ENCODE measurements at places on chromosomes 12 and 14. TPM values are rescaled to one million over a fixed set of nuclear protein-coding genes. Genes with fewer than 3 reads are reported as not detected.

DNA sequence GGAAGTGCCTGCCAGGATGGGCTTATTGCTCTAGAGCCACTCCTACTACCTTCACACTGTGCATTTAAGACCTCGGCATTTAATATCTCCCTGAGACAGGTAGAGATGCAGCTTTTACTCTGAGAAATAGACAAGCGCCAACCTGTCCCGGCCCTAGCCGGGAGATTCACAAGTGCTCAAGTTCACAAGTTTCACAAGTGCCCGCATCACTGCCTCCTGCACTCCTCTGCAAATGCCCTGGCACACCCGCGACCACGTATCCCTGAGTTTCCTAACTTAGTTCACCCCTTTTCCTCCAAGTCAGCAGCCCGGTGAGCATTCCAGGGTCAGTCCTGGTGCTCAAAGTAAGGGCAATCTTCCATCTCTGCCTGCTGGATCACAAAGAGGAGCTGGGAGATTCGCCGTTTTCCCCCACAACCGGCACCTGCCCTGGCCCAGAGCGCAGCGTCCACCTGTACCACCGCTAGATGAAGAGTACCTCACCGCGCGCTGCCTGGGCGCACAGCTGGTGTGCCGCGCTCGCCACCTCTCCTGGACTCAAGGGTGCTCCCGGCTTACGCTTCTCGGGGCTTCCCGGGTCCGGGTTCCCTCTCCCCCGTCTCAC lies 5.0 kb upstream of the SLC38A4 start:
- no peaks in the 10 kb centered on the region for H3K36me3 ChIP-seq
- H3K4me1 ChIP-seq, result peaks cover 7% of the 10 kb centered on the region
- no peak overlapping the region for H3K27ac ChIP-seq
- H3K27me3 ChIP-seq, result peaks cover 71% of the 10 kb centered on the region

- peaks cover 56% of the 10 kb centered on the region for H3K4me1 ChIP-seq
- DNase-seq, result no peak
- peaks cover 47% of the 10 kb centered on the region for H3K36me3 ChIP-seq
Measured at GRCh38 chr12:46400406-46400805, 27.8 kb upstream of the SLC38A2 start.

DNA sequence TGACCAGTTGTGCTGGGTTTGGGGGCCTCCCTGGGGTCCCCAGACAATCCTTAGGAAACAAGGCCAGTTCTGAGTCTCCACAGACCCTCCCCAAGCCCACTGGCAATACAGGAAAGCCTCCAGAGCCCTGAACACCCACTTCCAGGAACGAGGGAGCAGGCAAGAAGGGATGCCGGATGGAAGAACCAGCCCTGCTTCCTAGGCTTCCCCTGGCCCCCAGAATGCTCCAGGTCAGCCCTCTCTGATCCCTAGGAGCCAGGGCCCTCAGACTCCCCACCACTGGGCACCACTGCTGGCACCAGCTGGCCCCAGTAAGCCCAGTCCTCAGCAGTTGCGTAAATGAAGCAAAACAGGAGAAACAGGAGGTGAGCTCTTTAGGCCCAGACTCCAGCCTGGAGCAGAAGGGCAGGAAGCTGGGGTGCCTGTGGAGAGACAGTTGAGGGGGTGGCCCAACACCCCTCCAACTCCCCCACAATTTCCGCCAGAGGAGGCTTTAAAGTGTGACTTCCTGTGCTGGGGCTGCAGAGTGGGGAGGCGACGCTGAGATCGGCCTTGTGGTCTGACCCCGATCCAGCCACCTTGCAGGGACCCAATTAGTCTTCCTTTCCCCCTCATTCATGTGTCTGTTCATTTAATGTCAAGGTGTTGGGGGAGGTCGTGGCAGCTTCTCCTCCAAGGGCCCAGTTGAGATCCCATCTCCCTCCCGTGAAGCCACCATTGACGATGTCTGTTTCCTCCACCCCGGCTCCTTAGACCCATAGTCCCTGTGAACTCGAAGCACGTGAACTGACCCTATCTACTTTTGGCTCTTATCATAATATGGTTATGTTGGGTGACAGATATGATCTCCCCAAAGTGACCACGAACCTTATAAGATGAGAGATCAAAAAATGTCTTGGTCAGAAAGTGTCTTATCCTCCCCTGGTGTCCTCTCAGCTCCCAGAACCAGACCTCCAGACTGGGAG lies 4.7 kb downstream of the TNFRSF1A start:
- H3K36me3 ChIP-seq, result peaks cover 36% of the 10 kb centered on the region
- H3K27me3 ChIP-seq, result no peaks in the 10 kb centered on the region
- no peak overlapping the region for H3K27ac ChIP-seq
- peak; percentile 48 for DNase-seq

DNA sequence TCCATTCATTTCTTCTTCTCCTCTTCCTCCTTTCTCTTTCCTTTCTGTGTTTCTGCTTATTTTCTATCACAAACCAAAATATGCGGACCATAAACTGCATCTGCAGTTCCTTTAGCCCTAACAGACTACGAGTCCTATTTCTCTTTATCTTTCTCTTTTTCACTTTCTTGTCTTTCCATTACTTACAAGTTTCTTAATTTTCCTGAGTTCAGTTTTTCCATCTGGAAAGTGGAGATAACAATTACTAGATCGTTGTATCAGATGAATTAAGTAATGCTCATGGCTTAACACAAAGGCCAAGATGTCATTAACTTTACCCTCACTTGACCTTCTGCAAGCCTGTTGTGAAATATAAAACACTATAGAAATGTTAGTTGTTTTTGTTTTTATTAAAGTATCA lies 983 bp upstream of the COPS7A start:
- peaks cover 17% of the 10 kb centered on the region for H3K4me1 ChIP-seq
- H3K4me3 ChIP-seq, result no peak overlapping the region
- no peak for DNase-seq
- H3K36me3 ChIP-seq, result no peaks in the 10 kb centered on the region
- no peaks in the 10 kb centered on the region for H3K27me3 ChIP-seq

Gene FGF6
- not detected for total RNA-seq

DNA sequence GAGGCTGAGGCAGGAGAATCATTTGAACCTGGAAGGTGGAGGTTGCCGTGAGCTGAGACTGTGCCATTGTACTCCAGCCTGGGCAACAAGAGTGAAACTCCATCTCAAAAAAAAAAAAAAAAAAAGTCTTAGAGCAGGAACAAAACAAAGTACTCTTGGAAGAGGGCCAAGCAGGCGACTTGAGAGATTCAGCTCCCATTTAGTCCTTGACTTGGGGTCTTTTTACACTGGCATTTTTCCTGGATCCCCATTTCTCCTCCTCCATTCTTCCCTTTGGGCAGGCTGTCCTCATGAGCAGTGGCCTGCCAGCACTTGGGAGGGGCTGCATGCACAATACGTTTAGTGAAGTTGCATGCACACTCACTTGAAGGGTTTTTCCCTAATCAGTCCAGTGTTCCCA lies 72.9 kb downstream of the C14orf132 start:
- H3K4me3 ChIP-seq, result no peak overlapping the region
- H3K27me3 ChIP-seq, result no peaks in the 10 kb centered on the region
- no peak for DNase-seq
- H3K36me3 ChIP-seq, result no peaks in the 10 kb centered on the region

DNA sequence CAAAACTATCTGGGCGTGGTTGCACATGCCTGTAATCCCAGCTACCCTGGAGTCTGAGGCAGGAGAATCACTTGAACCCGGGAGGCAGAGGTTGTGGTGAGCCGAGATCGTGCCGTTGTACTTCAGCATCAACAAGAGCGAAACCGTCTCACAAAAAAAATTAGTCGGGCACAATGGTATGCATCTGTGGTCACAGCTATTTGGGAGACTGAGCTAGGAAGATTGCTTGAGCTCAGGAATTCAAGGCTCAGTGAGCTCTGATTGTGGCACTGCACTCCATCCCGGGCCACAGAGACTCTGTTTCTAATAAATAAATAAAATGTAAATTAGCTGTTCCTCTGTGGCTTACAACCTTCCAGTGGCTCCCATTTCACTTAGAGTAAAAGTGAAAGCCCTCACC lies 28.0 kb downstream of the RCOR1 start:
- H3K27ac ChIP-seq, result no peak overlapping the region
- no peaks in the 10 kb centered on the region for H3K27me3 ChIP-seq
- H3K36me3 ChIP-seq, result peaks cover 18% of the 10 kb centered on the region
- no peak for DNase-seq

DNA sequence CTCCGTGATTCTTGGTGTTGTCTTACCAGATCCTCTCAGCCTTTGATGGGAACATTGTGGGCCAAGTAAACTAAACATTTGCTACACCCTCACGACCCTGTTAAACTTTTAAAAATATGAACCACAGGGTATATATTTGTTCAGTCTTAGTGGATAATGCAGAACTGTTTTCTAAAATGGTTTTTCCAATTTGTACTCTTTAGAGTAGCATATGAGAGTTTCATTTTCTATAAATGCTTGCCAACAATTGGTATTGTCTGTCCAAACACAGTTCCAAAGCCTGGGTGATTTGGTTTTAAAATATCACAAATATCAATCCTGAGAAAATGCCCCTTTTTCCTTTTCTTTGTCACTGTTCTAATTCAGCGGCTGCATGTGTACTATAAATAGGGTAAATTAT lies 6.7 kb upstream of the IL22 start:
- peaks cover 29% of the 10 kb centered on the region for H3K4me1 ChIP-seq
- no peak overlapping the region for H3K4me3 ChIP-seq
- H3K27me3 ChIP-seq, result peaks cover 58% of the 10 kb centered on the region
- H3K27ac ChIP-seq, result no peak overlapping the region
- DNase-seq, result no peak

Gene SLCO1C1
- not detected for total RNA-seq

Gene LRRC10
- not detected for total RNA-seq

Gene RTL1
- not detected for total RNA-seq

Gene STAB2
- total RNA-seq, result not detected

DNA sequence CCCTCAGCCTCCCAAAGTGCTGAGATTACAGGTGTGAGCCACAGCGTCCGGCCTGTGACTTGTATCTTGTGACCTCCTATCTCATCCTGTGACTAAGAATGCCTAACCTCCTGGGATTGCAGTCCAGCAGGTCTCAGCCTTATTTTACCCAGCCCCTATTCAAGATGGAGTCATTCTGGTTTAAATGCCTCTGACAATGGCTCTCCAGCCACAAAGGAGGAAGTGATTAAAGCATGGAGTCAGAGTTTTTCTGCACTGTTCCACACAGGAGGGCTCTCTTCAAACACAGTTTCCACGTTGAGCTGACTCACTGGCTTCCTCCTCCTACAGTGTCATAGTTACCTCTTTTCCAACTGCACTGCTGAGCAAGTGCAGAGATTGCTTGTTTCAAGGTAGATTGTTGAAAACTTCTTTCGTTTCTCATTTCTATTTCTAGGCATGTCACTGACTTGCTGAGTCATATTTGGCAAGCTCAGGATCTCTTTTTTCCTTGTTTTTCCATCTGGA lies 383.8 kb downstream of the PCNX1 start:
- H3K4me3 ChIP-seq, result no peak overlapping the region
- peaks cover 4% of the 10 kb centered on the region for H3K27me3 ChIP-seq
- H3K36me3 ChIP-seq, result no peaks in the 10 kb centered on the region
- H3K27ac ChIP-seq, result peak overlapping the region; percentile 73
- H3K4me1 ChIP-seq, result peaks cover 17% of the 10 kb centered on the region

Gene SPRYD3
- total RNA-seq, result 36.2 TPM

Gene TROAP
- 59.3 TPM for total RNA-seq

DNA sequence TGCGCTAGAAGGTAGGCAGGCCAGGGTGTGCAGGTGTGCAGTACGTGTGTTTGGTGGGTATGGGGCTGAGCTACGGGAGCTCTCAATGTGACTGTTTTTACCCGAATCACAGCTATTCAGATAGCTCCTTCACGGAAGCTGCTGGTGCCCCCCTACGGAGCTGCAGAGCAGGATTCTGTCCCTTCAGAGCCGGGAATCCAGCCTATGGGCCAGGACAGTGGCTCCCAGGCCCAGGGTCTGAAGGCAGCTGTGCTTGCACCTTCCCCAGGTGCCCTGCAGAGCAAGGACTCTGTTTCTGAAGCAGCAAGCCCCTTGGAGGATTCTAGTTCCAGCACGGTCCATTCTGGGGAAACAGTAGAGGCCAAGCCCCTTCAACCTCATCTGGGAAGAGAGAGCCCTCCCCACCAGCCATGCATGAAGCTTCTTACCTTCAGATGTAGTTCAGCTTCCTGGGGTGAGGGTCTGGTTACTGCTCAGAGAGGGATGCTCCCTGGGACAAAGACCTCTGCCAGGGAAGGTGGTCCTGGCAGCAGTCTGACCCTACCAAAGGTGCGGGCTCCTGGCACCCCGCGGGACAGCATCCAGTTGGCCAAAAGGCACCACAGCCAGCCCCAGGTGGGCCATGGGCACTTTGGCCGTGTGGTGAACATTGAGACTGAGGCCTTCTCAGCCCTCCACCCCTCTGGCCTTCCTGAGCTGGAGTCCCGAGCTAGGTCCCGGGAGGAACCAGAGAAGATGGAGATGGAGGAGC lies 29.1 kb downstream of the PLEKHH1 start:
- no peaks in the 10 kb centered on the region for H3K36me3 ChIP-seq
- no peak overlapping the region for H3K27ac ChIP-seq
- DNase-seq, result no peak
- H3K4me3 ChIP-seq, result no peak overlapping the region

GRCh38 chr12:119373001-119373400 lies 38.5 kb downstream of the CCDC60 start:
- H3K36me3 ChIP-seq, result no peaks in the 10 kb centered on the region
- H3K27ac ChIP-seq, result no peak overlapping the region
- no peak for DNase-seq
- no peaks in the 10 kb centered on the region for H3K27me3 ChIP-seq

GRCh38 chr14:37145395-37145794 lies 27.0 kb downstream of the SLC25A21 start:
- no peak overlapping the region for H3K4me3 ChIP-seq
- no peaks in the 10 kb centered on the region for H3K27me3 ChIP-seq
- no peak overlapping the region for H3K27ac ChIP-seq
- no peaks in the 10 kb centered on the region for H3K36me3 ChIP-seq

Gene KRT6C
- not detected for total RNA-seq

DNA sequence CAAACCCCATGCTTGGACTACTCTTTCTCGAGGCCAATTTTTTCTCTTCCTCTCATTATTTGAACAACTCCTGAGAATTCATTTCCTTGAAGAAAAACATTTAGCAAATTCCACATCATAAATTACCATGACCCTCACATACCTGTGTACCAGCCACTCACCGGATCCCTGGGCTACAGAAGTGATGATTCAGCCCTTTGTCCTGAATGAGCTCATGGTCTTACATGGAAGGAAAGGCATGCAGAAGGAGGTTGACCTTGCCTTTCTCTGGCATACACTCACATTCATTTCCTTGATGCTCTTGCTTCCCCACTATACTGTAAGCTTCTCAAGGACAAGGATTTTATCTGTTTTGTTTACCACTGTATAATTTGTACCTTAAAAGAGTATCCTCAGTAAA lies 191.5 kb downstream of the SLC5A8 start:
- no peaks in the 10 kb centered on the region for H3K27me3 ChIP-seq
- H3K27ac ChIP-seq, result no peak overlapping the region

DNA sequence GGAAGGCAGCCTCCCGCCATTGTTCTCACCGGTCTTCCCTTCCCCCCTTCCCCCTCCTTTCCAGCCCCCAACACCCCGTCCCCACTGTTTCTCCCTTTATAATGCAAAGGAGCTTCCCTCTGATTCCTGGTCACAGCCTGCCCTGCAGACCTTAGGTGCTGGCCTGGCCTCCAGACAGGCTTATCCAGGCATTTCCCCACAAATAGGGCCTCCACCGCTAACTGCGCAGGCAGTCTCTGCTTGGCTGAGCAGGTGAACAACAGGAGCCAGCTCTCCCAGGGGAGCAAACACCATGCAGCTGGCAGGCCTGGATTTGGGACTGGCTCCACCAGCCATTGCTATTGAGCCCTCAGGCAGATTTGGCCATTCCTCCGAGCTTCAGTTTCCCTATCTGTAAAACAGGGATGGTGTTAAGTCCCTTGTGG lies 46.0 kb downstream of the SMIM41 start:
- no peaks in the 10 kb centered on the region for H3K36me3 ChIP-seq
- DNase-seq, result no peak
- H3K4me3 ChIP-seq, result no peak overlapping the region
- peaks cover 18% of the 10 kb centered on the region for H3K27me3 ChIP-seq
- no peak overlapping the region for H3K27ac ChIP-seq
- peaks cover 4% of the 10 kb centered on the region for H3K4me1 ChIP-seq

All from activated T-helper 2 cell treated with anti-CD3 and anti-CD28 coated beads, Interferon-gamma antibody, Interleukin-2, Interleukin-4, amounts not matched to agents 10 μg/mL and 5 μg/mL and 100 μg/mL, durations not matched to agents 14 hours and 24 hours and 36 hours (primary cell).